ENCODE measurements at places on chromosomes 12 and 14.

GRCh38 chr14:67911562-67911961 lies 92.0 kb downstream of the RAD51B start:
- DNase-seq = no peak

DNA sequence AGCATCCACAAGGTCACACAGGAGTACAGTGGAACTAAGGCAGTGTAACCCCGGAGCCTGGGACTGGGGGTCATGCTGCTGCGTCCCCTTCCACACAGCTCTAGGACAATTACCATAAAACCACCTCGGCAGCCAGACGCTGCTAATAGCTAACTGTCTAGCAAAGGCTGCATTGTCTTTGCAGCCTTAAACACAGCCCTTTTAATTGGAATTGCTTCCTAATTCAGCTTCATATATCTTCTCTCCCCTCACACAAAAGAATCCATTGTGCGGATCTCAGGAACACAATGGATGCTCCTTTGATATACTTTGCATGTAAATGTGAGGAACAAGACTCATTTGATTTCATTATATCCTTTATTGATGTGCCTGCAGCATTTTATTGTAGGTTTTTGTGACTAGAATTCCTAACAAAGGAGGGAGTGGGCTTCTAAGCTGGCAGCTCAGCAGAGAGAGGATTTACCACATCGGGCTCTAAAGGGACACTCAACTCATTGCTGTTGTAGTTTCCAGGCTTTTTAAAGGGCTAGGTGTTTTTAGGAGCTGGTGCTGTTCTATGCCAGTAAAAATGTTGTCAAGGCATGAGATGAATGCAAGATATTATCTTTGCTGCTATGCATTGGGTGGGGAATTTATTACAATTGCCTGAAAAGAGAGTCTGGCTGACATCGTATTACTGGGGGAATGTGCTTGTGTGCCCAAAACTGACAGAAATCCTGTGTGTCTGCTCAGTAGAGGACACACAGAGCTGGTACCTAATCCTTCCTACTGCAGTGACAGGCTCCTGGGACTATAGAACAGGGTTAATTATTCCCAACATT lies 30.4 kb upstream of the DACT1 start:
- no peak for DNase-seq

- DNase-seq = no peak
These were observed 186.4 kb downstream of the PIWIL1 start for GRCh38 chr12:130523863-130524614.

DNA sequence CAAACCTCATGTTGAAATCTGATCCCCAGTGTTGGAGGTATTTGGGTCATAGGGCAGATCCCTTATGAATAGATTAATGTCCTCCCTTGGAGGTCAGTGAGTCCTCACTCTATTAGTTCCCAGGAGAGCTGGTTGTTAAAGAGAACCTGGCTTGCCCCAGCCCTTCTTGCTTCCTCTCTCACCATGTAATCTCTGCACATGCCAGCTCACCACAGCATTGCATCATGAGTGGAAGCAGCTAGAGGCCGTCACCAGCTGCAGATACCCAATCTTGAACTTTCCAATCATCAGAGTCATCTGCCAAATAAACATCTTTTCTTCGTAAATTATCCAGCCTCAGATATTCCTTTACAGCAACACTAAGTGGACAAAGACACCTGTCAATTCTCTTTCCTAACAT lies 161.8 kb upstream of the IGF1 start:
- DNase-seq = no peak

DNA sequence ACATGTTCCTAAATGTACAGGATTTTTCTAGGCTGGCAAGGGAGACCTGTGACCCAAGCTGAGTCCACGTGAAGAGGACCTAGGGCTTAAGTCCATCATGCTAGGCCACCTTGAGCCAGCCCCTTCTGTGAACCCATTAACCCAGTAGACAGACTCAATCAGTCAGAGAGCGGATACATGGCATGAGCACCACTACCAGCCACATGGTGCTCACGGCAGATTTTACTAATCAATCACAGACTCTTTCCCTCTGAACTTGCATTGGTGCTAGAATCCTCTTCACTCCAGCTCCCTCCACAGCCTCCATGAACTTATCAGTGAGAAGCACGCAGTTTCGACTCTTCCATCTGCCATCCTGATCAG lies 9.0 kb downstream of the PHETA1 start:
- DNase-seq = no peak

Data from COR-L47 (cell line).